ENCODE measurements at places on chromosomes 3 and 15.

DNA sequence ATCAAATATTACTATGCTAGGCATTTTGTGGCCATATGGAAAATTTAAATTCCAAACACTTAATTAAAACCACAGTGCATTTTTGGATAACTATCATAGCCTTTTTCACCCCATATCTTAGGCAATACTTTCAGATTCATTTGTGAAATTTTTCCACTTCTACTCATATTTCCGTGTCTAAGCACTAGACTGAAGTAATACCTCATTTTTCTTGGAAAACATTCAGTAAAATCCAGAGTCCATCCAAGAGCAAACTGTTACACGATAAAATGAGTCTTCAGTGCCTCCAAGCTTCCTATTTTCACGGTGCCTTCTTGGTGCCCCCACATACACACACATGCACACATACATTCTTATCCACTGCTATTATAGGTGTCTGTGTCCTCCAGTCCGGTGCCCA is 845.9 kb downstream of the TBL1XR1 start:
- no peak for DNase-seq

DNA sequence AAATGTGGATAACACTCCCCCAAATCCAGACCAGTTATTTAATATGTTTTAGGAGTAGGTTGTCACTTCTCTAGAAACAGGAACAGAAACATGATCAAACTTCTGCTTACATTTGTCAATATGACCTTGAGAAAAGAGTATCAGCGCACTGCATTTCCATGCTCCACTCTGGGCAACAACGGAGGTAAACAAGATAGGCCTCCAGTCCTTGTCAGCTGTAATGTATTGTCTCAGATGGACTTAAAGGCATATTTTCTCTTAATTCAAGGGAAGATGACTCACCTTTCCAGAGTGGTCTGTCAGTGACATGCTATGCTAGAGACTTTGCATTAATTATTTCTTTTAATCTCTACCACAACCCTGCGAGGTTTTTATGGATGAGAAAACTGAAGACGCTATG is 51.6 kb upstream of the TCF12 start:
- DNase-seq: no peak

DNA sequence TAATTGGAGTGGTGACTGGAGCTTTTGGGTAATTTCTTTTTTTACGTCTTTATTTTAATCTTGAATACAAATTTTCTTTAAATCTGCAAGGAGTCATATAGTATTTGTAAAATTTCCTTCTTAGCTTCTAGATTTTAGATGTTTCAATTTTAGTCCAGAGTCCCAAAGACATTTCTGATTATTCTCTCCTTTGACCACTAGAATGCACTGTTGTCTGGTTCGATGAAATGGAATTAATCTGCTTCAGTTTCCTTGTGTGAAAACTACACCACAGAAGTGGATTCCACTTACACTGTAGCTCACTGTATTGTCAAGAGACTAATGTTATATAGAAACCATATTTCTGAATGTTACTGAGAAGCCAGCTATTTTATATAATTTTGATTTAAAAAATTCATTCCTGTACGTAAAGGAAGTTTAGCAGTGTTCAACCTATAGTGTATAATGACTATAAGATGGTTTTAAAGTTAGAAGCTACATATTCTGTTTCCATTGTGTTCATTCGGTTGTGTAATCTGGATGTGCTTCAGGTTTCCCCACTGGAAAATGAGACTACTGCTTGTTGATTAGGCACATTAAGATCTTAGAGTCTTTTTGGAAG is 6.1 kb downstream of the GRAMD1C start:
- DNase-seq: no peak

- DNase-seq: no peak
These were observed 10.1 kb downstream of the FEZF2 start for GRCh38 chr3:62363275-62363674.

DNA sequence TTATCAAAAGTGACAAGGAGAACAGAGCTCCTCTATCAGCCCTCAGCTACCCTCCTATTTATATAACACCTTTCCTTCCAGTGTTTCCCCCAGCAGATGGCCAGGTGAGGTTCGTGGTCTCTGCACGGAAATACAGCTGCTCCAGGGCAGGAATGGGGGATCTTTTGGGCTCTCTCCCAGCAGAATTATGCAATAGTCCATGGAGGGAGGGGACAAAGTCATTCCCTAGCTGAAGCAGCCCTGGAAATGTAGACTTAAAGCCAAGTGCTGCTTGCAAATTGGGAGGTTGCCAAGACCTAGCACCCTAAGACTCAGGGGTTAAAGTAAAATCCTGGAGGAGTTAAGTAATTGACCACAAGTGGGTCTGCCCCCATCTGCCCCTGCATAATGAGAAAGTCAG is 256.3 kb downstream of the LRTM1 start:
- no peak for DNase-seq

DNA sequence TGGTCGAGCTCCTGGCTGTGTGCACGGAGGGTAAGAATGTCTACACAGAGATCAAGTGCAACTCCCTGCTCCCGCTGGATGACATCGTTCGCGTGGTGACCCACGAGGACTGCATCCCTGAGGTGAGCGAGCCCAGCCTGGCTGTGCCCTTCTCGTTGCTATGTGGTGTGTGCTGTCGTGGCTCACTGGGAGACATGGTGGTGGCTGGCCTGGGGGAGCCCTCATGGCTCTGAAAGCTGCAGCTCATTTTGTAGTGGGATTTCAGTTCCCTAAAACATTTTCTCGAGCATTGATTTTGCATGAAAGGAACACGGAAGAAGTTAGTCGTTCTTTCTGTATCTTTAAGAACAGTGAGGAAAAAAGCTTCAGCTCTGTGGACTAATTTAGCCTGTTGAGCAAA is 200.5 kb downstream of the ITPR1 start:
- DNase-seq: no peak

- peak; percentile 60 for DNase-seq
These were observed 326.8 kb downstream of the TUSC7 start for GRCh38 chr3:117036259-117036799.
